ENCODE measurements at places on chromosomes 5 and 9. TPM values are rescaled to one million over a fixed set of nuclear protein-coding genes. Genes with fewer than 3 reads are reported as not detected.

GRCh38 chr5:108634010-108634616 lies 113.6 kb upstream of the FER start:
- no peak for DNase-seq

GRCh38 chr5:74017786-74018211 lies 391.8 kb downstream of the ARHGEF28 start:
- DNase-seq, result peak; percentile 80

WWC1 gene
- total RNA-seq, result 0.10 TPM

GRCh38 chr5:81606150-81606549 lies 144.7 kb downstream of the SSBP2 start:
- DNase-seq, result no peak

DNA sequence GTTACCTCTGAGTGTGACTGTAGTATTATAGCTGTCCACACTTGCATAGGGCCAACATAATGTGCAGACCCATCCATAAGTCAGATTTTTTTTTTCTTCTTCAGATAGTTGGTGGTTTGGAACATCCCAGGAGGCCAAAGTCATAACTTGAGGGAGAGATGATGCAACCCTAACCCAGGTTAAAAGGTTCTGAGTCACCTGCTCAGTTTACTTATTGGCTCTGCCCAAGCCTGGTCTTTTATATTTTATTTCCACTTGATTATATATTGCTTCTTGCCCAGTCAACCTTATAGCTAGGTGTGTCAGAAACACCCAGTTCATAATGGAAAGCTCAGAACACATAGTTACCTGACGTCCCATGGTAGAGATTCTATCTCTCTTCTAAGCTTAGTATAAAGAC lies 113.1 kb upstream of the PCSK1 start:
- no peak for DNase-seq

CTSL gene
- 169 TPM for total RNA-seq

- no peak for DNase-seq
Observed at GRCh38 chr5:83048277-83048676, 28.9 kb downstream of the TMEM167A start.

DNA sequence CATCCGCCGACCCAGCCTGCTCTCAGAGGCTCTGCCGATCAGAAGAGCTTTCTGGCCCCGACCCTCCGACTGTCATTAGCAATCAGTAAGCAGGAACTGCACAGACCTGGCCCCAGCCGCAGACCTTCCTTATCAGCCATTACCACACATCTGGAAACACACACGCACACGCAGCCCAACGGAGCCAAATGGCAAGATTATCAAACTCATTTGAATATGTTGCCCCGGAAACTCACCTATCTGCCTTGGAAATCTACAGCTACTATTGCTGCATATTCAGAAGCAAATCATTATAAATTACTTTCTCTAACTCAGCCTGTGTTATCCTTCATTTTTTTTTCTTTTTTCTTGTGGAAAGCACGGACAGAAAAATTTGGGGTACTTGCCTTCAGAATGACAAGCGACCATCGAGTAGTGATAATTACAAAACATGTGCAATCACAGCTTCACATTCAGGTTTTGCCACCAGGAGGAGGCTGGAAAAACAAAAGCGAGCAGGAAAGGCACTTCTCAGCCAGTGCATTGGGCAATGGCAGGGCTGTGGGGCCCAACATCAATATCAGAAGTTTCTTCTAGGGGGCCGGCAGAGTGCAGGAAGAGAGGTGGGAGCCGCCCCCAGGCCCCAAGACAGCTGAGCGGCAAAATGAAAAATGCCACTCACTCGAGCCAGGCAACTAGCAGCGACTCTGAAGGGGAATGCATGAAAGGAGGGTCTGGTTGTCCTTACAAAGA lies 122.3 kb downstream of the VAV2 start:
- no peak for DNase-seq

DNA sequence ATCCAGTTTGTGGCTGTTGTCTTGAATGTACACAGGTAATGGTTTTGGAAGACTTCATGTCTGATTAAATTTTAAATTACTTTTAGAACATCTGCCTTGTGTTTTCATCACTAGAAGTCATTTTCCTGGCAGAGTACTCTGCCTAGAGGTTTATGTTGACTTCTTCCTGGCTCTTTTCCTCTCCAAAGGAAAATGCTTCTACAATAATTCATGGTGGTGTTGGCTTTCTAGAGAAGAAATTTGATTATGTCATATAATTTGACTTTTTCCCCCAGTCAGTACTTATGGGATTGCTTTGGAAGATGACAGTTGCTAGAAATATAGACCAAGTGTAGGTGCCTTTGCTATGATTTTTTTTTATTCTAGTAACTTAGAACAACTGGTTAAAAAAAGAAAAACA lies 46.8 kb downstream of the F2RL2 start:
- DNase-seq, result no peak

DNA sequence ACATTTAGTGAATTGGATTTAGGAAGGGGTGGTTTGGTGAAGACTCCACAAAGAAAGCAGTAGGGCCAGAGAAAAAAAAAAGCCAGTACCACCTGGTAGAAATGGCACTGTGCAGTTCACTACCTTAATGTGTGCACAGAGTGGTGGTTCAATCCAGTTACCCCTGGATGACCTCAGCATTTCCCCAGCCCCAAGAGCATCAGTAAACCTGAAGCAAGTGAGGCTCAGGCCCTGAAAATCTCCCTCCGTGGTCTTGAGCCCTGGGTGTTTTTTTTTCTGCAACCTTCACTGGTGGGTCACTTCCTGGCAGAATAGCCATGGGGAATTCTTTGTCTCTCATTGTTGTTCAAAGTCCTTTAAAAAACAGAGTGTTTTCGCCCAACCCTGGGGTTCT lies 202.9 kb downstream of the GADD45G start:
- DNase-seq, result no peak

GRCh38 chr9:86485359-86485758 lies 131.1 kb upstream of the TUT7 start:
- DNase-seq, result no peak

GRCh38 chr9:90950600-90950999 lies 149.0 kb downstream of the SYK start:
- no peak for DNase-seq

- no peak for DNase-seq
Observed at GRCh38 chr5:129245489-129245888, 150.9 kb downstream of the ISOC1 start.

GRCh38 chr5:125311743-125312142 lies 565.3 kb upstream of the ZNF608 start:
- peak; percentile 67 for DNase-seq

All from RPMI7951 (cell line).